Activated CD4-positive, CD25-positive, alpha-beta regulatory T cell (primary cell): ENCODE measurements at places on chromosomes 1 and 21.
A peak's percentile ranks its signal among the peaks of the same experiment; 100 is the strongest.

GRCh38 chr1:1618396-1619068 lies 3.2 kb downstream of the MIB2 start:
- DNase-seq: no peak

DNA sequence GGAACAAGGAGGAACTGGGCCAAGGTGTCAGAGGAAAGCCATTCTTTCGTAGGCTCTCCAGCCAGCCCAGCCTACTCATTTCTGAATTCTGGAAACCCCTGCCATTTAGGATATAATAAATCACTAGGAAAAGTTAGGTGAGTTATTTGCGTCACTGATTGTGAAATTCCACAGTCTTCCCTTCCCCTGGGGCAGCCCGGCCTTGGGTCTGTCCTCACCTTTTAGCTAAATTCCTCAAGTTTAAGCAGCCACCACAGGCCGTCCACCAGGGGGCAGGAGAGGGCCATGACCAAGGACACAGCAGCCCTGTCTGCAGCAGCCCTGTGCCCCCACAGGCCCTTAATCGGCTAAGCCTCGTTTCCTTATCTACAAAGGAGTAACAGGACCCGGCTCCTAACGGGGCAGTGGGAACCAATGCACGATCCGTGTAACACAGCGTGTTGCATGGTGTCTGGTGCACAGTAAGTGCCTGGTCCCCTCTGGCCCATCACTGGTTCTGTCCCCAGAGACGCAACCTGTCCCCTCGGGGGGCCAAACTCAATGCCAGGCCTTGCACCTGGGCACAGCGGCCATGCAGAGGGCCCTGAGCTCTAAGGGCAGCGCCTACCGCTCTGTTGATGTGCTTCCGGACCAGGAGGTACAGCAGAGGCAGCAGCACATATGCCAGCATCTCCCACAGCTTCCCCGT lies 18.1 kb downstream of the GPR157 start:
- peak; percentile 69 for DNase-seq

DNA sequence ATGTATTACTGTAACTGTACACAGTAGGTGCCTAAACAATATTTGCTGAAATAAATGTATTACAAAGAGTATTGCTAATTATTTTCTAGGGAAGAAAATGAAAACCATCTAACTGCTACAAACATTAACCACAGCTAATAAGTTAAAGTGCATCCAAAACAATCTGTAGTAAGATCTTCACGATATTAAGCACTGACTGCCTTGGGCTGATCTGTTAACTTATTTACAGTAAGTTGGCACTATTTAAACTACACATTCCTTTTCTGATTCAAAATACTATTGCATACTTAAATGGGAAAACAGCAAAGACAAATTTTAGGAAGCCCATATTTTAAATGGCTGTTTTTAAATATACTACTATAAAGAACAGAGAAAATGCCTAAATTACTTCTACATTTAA lies 4.5 kb downstream of the EYA3 start:
- DNase-seq: no peak

- DNase-seq: no peak
These were observed 122.1 kb downstream of the TRABD2B start for GRCh38 chr1:47875036-47875435.

GRCh38 chr1:25055324-25055780 lies 125.3 kb upstream of the RUNX3 start:
- no peak for DNase-seq

DNA sequence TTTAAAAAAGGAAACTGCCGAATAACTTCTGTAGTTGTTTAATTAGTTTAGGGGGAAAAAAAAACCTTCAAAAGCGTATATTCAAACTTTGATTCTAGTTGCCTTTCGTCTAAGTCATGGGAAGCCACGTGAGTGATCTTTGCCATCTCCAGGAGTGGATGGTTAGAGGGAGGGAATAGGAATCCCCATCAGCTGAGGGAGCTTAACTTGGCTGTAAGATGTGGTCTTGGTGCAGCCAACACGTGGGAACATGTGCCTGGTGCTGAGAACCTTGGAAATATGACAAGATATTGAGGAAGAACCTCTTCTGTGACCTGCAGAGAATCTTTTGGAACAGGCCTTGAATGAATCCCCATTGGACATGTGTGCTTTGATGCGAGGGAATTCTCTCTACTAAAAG lies 1.7 kb downstream of the BACE2 start:
- DNase-seq: no peak

- DNase-seq: no peak
These were observed 81.6 kb downstream of the HHIPL2 start for GRCh38 chr1:222466150-222466865.

- no peak for DNase-seq
These were observed 261.6 kb downstream of the TPR start for GRCh38 chr1:186113461-186113860.

DNA sequence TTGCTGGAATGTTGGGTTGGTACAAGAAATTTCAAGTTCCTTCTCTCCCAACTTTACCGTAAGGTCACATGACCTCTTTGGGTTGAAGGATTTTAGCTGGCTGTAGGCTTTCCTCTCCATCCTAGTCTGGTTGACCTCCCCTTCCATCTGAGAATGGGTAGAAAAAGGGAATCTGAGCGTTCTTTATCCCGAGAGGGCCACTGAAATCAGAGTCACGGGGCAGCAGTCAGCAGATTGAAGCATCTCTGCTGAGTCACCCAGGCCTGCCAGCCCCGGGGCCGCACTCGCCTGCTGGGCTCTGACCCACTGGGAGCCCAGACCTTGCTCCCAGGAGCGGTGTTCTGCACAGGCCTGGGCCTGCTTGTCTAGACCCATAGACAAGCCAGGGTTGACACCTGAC lies 31.0 kb downstream of the TMCC2 start:
- no peak for DNase-seq

GRCh38 chr1:58454385-58454784 lies 92.1 kb downstream of the OMA1 start:
- DNase-seq: no peak

DNA sequence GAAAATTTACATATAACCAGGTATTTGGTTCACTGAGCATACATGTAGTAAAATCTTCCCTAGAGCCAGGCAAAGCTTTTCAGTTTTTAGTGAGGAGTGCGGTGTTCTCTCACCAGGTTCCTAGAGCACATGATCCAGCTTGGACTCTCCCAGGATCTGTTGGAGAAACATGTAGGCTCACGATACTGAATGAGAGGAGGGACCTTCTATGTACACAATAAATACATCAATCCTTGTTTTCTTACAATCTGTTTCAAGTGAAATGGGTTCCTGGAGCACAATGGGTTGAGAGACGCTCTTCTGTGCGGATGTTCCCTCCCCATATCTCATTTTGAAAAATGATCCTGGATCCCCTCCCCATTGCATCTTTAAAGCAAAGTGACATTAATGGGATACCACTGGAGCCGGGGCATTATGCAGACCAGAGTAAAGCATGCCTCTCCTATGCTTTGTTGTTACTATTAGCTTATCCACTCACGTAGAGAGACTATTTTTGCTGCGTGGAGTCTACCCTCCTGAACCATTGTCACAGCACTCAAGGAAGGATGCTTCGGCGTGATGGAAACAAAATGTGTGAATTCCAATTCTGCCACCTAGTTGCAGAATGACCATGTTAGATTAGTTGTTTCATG lies 19.3 kb downstream of the SMYD2 start:
- no peak for DNase-seq

- DNase-seq: no peak
These were observed 11.7 kb upstream of the CD55 start for GRCh38 chr1:207309745-207310273.

DNA sequence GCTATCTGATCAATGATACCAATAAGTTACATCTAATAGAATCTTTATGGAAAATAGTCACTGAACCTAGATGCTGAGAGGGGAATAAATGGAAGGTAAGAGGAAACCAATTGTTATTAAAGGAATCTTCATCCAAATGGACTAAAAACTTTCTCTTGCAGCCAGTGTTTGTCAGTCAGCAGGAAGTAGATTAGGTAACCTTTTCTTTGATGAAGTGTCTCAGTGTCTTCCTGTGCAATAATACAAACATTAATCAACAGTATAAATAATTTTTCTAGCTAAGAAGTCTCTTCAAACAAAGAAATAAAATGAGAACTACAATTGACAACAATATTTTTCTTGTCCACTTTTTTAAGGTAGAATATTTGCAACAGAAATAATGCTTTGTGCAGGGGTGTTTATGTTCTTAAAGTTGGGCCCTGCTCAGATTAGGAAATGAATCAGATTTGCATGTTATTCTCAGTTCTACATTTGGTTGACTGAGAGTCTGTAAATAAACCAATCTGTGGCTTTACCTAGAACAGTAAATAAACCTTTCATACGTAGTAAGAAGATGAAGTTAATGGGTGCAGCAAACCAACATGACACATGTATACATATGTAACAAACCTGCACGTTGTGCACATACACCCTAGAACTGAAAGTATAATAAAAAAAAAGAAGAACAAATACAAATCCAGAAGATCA lies 391.4 kb downstream of the MRPL39 start:
- no peak for DNase-seq

DNA sequence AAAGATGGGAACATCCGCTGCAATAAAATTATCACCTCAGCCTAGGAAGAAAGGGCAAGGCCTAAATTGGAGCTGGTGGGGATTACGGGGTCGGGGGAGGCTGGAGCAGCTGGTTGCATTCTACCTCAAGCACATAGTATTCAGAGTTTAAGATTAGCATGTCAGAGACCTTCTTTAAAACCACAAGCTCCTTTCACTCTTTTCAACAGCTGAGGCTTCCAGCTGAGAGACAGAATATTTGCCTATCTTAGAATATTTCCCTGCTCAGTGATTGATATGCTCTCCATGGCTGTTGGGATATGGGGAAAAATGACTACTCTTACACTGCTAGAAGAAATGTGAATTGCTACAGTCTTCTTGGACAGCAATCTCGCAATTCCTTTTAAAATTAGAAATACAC lies 248.6 kb downstream of the TBX15 start:
- no peak for DNase-seq

GRCh38 chr1:221470000-221470698 lies 271.7 kb downstream of the DUSP10 start:
- DNase-seq: no peak

DNA sequence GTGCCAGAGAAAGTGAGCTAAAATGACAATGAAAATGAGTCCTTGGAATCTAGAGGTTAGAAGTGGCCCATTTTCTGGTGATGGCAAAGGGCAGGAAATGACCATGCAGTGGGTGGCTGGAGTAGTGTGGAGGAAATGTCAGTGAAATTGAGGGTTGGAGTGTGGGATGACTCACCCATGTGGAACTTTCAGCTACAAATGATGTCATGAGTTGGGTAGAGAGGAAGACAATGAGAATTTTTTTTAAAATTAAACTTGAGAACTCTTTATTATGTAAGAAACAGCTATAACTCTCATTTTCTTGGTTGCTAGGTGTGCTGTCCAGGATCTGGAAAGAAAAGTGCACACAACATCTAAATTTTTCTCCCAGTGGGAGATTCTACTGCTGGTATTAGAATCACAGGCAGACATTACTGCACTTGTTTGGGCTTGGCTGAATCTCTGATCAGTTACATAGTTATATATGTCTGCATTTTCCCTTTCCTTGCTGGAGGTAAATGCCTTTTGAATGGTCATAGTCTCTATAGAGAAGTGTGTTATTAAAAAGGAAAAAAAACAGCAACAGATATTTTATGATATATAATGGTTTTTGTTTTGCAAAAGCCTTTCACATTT lies 56.8 kb upstream of the GNG12 start:
- DNase-seq: no peak

- DNase-seq: no peak
These were observed 388.1 kb upstream of the VAMP3 start for GRCh38 chr1:7382971-7383370.

- no peak for DNase-seq
These were observed 24.7 kb downstream of the ATP1A1 start for GRCh38 chr1:116397728-116398127.

DNA sequence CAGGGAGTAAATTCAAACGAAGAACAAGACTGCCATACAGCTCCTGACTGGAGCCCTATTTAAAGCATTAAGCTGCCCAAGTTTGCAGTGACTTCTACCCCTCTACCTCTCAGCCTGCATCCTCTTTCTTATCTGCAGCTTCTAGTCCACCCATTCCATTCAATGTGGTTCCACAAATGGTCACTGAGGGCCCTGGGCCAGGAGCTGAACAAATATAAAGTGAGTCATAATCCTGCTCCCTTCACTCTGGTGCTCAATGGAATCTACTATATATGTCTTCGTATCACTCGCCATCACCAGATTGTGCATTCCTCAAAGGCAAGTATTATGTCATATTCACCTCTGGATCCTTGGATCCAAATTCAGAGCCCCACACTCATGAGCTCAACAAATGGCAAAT lies 398.7 kb downstream of the BRINP2 start:
- no peak for DNase-seq

DNA sequence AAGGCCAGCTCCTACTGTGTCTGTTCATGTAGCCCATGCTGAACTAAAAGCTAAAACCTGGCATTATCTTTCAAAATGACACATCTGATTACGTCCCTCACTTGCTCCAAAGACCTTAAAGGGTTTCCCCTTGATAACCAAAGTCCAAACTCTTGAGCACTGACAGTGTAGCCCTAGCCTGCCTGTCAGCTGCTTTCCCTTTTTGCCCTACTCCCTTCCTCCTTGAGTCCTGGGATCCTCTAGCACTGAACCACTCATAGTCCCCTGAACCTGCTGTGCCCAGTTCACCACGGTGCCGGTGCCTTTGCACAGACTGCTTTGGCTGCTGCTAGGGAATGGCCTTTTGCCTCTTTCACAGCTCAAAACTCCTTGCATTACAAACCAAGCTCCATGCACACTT lies 67.5 kb downstream of the PLXNA2 start:
- DNase-seq: no peak
